Bone marrow (tissue), 2 donors: ENCODE measurements at places on chromosomes 1 and 21.

- no peak for DNase-seq
These were observed 8.3 kb upstream of the SLC2A1 start for GRCh38 chr1:42966688-42967612.

GRCh38 chr1:5950994-5951785 is 41.0 kb downstream of the NPHP4 start:
- no peak for DNase-seq

GRCh38 chr21:29737186-29737585 is 202.6 kb downstream of the GRIK1 start:
- DNase-seq = no peak

DNA sequence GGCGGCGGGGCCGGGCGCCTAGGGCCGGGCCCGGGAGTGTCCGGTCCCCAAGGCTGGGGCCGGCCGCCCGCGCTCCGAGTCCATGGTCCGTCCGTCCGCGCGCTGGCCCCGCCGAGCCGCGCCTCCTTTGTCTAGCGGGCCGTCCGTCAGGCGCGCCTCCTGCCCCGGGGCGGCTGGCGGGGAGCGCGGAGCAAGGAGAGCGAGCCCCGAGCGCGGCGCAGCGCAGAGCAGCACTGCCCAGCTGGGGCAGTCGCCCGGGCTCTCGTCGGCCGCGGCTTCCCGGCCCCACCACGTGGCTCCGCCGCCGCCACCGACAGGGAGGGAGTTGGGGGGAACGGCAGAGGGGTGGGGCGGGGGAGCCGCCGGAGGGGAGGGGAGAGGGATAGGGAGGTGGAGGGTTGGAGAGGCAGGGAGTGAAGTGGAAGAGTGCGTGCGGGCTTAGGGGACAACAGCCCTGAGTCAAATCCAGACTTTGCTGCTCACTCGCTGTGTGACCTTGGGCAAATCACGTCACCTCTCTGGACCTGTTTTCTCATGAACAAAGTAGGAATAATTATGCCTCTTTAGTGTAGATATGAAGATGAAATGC is at the start of gene NKAIN1:
NKAIN1 (minus strand) TSS at position 235 of the 589 bp plus-strand sequence. CDS start 340 bp downstream, outside the sequence.
- DNase-seq = no peak

- DNase-seq = no peak
These were observed 128.2 kb downstream of the LBR start for GRCh38 chr1:225299624-225300023.

DNA sequence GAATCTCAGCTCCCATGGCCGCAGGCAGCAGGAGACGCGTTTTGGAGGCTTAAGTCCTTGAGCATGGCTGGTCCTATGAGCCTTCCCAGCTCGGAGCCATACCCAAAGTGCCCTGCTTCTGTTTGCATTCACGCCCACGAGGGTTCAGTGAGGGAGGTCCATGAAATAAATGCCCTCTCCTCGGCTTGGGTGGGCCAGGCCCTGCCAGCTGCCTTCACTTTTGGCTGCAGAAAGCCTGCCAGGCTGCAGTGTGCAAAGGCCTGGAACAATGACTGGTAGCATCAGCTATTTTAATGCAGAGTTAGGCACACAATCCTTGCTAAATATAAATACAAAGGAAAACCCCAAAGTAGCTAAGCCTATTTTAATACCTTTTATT is 49.4 kb downstream of the H3-3A start:
- no peak for DNase-seq

GRCh38 chr1:203480525-203481084 is 5.0 kb downstream of the PRELP start:
- DNase-seq = no peak

DNA sequence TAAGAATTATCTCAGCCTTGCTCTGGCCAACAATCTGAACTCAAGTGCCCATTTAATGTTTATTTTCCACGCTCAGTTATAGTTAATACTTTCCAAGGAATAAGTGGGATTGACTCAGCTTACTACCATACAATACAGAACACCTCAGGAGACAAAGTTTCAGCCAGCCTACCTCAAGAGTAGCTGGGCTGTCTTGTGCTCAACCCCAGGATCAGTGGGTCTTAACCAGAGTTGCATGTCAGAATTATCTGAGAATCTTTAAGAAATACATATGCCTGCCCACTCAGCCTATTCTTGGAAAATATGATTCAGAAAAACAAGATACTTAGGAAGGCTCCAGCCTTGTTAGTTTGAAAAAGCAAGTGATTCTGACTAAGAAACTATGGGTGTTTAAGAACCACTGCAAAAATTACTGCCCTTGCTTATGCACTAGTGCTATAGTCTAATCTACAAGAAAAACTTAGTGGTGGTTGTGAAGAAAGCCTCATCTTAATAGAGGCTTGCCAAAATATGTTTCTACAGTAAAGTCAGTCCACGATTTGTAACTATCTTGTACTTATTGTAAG is 20.4 kb downstream of the CDC7 start:
- DNase-seq = no peak
